CD4-positive, alpha-beta T cell treated with Interleukin-17A for 1 hour (primary cell): ENCODE measurements at places on chromosomes 12 and 14.

DNA sequence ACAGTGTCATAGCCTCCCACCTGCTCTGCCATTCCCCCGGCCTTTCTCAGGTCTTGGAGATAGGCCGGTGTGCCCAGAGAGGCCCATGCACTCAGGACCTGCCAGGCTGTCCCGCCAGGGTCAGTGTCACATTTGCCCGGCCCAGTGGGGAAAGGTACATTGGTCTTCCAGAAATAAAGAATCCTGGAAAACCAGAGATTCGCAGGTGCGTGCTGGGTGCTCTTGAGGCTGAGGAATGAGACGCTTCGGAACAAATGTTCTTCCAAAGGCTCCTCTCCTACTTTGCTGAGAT lies 205.8 kb upstream of the RTL1 start:
- no peak for DNase-seq

GRCh38 chr12:94678849-94679248 lies 28.5 kb upstream of the TMCC3 start:
- DNase-seq: no peak

DNA sequence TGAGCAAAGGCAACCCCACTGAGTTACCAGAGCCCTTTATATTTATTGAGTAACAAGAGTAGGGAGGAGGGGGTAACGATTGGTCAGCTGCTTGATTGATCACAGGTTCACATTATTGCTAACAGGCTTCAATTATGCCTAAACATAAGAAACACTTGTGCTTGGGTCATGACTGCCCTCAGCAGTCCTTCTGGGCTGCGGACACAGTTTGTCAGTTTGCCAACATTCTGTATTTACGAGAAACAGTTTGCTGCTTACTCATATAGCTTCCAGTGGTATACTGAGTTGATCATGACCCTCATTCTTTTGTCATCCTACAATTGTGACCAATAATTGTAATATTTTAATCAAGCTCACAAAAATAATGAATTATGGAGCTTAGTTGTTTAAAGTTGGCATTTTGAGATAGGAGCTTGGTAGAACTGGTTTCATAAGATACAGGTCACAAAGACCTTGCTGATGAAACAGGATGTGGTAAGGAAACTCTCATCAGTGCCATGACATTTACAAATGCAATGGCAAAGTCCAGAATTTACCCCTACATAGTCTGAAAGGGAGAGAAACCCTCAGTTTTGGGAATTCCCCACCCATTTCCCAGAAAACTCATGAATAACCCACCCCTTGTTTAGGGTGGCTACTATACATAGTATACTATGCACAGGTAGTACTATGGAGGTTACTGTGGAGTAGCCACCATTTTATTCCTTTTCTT lies 1421.0 kb upstream of the FLRT2 start:
- DNase-seq: no peak

- no peak for DNase-seq
These were observed 360.2 kb downstream of the GALC start for GRCh38 chr14:87632796-87633195.

DNA sequence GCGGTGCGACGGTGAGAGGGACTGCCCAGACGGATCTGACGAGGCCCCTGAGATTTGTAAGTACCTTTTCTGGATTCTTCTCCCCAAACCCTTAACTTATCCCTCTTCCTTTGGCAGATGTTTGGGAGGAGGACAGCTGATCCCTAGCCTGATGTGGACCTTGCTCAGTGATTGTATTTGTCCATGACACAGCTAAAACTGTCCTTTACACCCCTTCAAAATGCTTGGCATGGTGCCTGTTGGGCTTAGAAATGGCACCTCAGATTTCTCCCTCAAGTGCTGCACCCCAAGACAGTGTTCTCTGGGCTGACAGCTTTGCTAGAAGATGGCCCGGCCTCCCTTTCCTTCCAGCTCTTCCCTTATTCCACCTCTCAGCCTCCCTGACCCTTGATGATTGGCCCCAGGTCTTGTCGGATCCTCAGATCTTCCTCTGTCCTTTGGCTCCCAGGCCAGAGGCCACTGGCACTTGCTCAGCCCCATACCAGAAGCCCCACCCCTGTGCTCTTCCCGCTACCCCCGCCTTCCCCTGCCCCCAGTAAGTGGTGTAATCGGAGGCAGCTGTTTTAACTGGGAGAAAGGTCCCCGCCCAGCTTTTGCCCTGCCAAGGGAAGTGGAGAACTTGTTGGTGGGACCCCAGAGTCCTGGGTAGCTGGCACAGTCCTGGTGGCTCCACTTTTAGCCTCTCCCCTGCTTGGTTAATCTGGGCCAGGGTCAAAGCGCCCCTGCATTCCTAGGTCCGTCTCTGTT lies 8.7 kb downstream of the LRP1-AS start:
- DNase-seq: no peak

- DNase-seq: no peak
These were observed 42.7 kb downstream of the ALX1 start for GRCh38 chr12:85322715-85323114.

DNA sequence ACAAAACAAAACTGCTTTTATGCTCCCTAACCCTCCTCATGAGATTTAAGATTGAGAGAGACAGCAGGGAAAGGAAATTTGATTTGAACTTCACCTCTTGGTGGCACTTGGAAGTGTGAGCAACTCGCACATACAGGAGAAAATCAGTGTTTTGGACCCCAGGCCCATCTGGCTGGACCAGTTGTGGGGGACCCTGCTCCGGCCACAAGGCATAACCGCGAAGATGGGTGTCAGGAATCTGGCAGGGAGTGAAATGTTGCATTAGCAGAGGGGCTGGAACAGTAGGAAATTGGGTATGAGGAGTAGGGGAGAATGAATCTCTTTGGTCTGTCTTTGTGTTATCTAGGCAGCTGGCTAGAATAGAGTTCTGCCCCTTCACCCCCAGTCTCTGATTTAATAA lies 1.2 kb downstream of the CIROP start:
- DNase-seq: no peak

- no peak for DNase-seq
These were observed 107.1 kb downstream of the TMTC2 start for GRCh38 chr12:82793751-82794281.

DNA sequence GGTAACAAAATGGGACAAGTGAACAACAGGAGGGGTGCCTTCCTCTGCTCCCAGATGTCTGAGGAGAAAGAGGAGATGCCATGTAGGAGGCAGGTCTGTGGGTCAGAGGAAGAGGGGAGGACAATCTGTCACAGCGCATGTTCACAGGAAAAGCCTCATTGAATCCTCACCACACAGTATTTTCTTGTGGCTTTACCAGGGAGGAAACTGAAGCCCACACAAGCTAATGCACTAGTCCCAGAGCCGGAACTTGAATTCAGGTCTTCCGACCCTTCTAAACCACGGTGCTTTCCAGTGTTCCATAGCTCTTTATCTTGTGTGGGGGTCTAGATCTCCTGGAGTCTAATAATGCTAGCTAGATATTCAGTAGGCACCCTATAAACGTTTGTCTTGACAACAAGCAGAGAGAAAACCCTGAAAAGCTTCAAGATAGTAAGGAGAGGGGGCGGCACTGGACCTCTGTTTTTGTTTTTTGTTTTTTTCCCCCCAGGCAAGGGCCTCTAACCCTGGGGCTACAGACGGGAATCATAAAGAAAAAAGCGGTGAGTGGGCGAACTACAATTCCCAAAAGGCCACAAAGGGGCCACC lies 371 bp upstream of the SHMT2 start:
- peak; percentile 60 for DNase-seq

DNA sequence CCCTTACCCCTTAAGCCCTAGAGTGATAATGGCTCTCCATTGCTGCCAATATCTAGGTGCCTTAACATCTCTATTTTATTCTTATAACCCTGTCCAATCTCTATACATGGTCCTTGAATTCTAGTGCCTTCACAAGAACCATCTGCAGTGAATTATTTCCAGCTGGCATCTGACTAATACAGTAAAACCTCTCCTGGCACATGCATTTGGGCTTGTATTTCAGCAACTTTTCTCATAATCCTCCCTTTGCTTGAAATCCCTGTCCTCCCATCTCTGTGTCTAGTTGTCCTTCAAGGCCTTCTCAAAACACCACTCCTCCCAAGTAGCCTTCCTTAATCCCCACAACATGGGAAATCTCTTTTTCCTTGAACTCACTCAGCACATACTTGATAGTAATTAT lies 14.2 kb upstream of the HMGA2 start:
- DNase-seq: no peak

GRCh38 chr14:93319958-93320357 lies 12.9 kb downstream of the BTBD7 start:
- no peak for DNase-seq

- peak; percentile 75 for DNase-seq
These were observed 608 bp downstream of the PTGES3 start for GRCh38 chr12:56687223-56688128.

GRCh38 chr12:47602325-47602724 lies 103.5 kb downstream of the RPAP3 start:
- DNase-seq: no peak

DNA sequence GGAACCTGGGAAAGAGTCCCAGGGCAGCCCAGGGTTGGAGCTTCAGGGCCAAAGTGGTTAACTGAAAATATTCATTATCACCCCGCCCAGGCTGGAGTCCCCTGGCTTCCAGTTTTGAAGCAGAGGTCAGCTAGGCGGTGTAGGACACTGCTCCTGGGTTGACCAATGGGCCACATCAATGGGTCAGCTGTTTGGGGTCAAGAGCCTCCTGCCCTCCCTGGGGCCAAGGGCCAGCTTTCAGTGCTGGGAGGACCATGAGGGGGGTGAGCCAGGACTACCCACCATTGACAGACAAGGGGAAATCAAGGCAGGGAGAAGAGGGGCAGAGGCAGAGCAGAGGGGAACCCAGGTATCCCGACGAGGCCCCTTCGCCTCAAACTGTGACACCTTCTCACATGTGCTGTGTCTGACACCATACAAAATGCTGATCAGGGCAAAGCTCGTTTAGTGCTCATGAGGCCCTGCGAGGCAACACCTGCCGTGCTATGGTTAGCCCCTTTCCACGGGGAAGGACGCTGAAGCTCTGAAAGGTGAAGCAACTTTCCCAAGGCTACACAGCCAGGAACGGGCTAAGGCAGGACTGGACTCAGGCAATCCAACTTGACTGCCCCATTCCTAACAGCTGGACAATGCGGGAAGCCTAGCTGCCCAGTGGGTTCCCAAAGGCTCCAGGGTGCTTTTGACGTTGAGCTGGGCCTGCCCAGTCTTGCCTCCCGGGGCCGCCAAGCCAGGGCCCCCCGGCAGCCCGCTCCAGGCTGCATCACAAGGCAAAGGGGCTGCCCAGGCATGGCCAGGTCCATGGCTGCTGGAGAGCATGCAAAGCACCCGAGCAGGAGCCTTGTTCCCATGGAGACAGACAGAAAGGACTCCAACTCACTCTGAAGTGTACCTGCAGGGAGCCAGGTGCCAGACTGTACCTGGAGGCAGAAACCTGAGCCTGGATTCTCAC lies 2.0 kb downstream of the SYNE3 start:
- no peak for DNase-seq

- DNase-seq: no peak
These were observed 241.5 kb downstream of the SUDS3 start for GRCh38 chr12:118617611-118618450.

- no peak for DNase-seq
These were observed 338.2 kb upstream of the DDHD1 start for GRCh38 chr14:53491256-53491883.

- DNase-seq: no peak
These were observed 7.0 kb downstream of the SLC25A29 start for GRCh38 chr14:100299238-100299560.

- DNase-seq: no peak
These were observed 380.3 kb upstream of the PDE3A start for GRCh38 chr12:19988001-19988400.

DNA sequence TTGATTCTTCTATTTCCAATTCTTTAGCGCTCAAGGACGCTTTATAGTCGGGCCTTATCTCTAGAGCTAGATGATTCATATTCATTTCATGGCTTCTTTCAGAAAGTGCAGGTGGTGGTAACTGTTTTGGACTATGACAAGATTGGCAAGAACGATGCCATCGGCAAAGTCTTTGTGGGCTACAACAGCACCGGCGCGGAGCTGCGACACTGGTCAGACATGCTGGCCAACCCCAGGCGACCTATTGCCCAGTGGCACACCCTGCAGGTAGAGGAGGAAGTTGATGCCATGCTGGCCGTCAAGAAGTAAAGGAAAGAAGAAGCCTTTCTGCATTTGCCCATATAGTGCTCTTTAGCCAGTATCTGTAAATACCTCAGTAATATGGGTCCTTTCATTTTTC lies 241.9 kb downstream of the PAWR start:
- DNase-seq: no peak

DNA sequence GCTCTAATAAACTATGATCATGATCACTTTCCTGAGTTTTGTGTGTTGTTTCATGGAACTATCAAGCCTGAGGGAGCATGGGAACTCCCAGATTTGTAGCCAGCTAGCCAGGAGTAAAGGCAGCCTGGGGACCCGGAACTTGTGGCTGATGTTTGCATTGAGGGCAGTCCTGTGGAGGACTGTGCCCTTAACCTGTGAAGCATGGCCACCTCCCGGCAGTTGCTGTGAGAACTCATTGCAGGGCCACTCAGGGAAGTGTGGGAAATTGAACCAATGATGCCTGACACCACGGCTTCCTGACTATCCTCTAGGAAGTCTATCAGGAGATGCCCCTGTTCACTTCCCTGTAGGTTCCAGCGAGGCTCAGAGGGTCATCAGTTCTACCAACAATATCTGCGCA lies 250.6 kb downstream of the DAD1 start:
- DNase-seq: no peak

GRCh38 chr12:18153826-18154225 lies 63.8 kb upstream of the RERGL start:
- DNase-seq: no peak

GRCh38 chr12:98466640-98467400 lies 48.6 kb upstream of the TMPO start:
- DNase-seq: no peak

DNA sequence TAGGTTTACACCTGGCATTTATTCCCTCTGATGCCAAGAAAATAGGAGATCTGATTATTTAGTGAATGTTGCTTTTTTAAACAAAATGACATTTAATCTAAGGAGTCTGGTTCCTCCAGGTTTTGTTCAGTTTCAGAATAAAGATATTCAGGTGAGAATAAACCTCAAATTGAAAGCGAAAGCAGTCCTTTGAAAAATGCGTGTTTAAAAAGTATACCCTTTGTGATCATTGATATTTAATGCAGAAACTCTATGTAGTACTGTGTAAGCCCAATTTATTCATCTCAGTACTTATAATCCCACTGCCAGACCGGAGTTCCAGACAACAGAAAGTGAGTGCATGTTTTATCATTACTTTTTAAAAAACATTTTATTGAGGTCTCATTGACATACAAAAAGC lies 210.2 kb downstream of the KCNC2 start:
- DNase-seq: no peak
